ENCODE measurements at places on chromosomes 3 and 15. TPM values are rescaled to one million over a fixed set of nuclear protein-coding genes. Genes with fewer than 3 reads are reported as not detected.

IFT57 gene
- total RNA-seq: 60.3 TPM

SLC28A2 gene
- not detected for total RNA-seq

KIF7 gene
- 11.4 TPM for total RNA-seq

ZNF774 gene
- 1.3 TPM for total RNA-seq

NMNAT3 gene
- 2.8 TPM for total RNA-seq

SHF gene
- total RNA-seq: 3.3 TPM

PRSS50 gene
- not detected for total RNA-seq

PP2D1 gene
- total RNA-seq: not detected

FSTL1 gene
- total RNA-seq: 309 TPM

TGM4 gene
- total RNA-seq: not detected

RIOX2 gene
- 46.1 TPM for total RNA-seq

NANOGP8 gene
- not detected for total RNA-seq

Measured in fibroblast of lung (primary cell).